ENCODE measurements at places on chromosomes 3 and 15. TPM values are rescaled to one million over a fixed set of nuclear protein-coding genes. Genes with fewer than 3 reads are reported as not detected.

The HTR3C gene
- polyA plus RNA-seq, result not detected

The UBE2E2 gene
- polyA plus RNA-seq, result 14.2 TPM

The ALDH1L1 gene
- 21.6 TPM for polyA plus RNA-seq

GRCh38 chr3:126542340-126543241, 16.1 kb downstream of the C3orf22 start:
- DNase-seq, result peak; percentile 30

GRCh38 chr15:92561754-92562153, 93.8 kb downstream of the FAM174B start:
- DNase-seq, result no peak

GRCh38 chr15:25175789-25176615, 221.2 kb downstream of the SNRPN start:
- DNase-seq, result peak; percentile 28

DNA sequence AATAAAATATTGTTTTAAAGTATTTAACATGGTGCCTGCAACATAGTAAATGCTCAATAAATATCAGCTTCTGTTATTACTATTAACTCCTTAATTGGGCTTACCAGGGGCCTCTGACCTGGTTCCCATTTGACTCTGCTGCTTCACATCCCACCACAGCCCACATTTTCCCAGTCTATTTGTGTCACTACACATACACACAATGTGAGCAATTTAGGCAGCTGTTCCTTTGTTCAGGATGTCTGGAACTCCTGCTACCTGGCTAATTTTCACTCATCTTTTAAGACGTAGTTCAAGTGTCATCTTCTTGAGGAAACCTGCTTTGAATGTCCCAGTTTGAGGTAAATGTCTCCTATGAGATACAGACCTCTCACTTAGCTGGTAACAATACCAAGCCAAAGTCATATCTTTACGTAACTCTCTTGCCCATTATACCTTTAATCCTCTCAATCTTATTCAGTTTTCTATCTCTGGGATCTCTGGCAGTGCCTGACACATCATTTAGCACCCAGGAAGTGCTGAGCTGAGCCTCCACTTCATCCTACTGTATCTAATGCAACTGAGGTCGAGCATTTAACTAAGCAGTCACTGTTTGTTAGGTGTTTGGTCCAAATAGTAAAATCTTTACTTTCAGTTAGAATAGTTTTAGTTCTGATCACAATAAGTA, 4.4 kb downstream of the TGFBR2 start:
- DNase-seq, result no peak

Data from psoas muscle (tissue), 8 donors.